ENCODE measurements at places on chromosomes 2 and 18.

- DNase-seq = no peak
Observed at GRCh38 chr2:15076668-15077067, 444.2 kb downstream of the LRATD1 start.

GRCh38 chr2:63553049-63553448 is 35.2 kb downstream of the WDPCP start:
- no peak for DNase-seq

DNA sequence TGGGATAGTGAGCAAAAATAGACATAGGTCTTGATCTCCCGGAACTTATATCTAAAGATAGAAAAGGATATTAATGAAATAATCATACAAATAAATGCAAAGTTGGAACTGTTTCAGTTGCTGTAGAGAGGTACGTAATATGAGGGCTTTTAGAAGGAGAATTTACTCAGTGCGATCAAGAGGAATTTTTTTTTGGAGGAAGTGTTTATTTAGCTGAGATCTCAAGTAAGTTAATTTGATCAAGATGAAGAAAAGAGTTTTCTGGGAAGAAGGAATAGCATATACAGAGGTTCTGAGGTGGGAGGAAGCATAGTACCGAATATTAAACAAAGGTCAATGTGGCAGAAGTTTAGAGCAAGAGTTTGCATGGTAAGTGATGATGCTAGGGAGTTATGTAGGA is 11.3 kb downstream of the MBD5 start:
- no peak for DNase-seq

GRCh38 chr2:226791487-226792081 is 8.0 kb downstream of the IRS1 start:
- DNase-seq = peak; percentile 94

DNA sequence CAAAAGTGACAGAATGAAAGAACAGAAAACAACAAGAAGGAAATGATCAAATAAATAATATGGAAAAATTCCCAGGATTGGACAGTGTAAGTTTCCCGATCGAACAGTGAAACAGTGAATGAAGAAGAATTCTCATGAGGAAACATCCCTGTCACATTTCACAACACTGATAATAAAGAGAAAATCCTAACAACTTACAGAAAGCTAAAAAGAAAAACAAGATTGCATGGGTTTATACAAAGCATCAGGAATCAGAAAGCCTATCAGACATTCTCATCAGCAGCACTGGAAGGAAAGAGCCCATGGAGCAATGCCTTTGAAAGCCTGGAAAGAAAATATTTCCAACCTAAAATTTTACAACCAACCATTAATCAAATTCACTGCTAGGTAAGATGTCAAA is 9.9 kb upstream of the COL6A3 start:
- no peak for DNase-seq

DNA sequence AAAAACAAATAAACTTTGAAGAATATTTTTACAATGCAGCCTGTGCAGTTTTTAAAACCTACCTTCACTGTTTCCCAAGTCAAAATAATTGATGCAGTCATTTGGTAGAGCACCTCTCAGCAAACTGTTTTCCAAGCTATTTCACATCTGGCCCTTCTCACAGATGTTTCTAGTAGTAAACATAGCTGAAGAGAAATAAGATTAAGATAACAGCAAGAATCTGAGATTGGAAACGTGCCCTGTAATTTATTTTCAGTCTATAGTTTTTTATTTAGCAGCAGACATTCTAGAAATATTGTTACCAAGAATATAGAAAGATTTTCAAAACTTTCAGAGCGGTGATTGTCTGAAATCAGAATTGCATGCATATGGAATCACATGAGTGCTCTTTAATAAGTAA is 440.2 kb downstream of the TRIB2 start:
- DNase-seq = no peak

- no peak for DNase-seq
Observed at GRCh38 chr2:210863283-210863682, 306.9 kb downstream of the CPS1 start.

DNA sequence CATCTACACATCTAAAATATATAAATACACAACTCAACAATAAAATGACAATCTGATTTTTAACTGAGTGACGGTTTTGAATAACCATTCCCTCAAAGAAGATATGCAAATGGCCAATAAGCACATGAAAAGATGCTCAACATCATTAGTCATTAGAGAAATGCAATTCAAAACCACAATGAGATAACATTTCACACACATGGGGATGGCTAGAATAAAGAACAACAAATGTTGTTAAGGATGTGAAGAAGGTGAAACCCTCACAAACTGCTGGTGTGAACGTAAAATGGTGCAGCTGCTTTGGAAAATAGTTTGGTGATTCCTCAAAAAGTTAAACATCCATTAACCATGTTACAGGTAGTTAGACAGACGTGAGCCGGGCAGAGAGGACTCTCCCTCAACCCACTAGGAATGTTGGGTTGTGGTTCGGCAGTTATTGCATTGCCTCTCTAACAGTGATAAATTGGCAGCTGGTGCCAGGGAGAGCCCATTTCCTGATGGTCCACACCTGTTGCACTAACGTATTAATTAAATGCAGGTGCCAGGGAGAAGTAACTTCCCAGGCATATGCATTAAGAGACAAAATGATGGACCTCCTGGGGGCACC is 22.3 kb upstream of the DUSP2 start:
- no peak for DNase-seq

DNA sequence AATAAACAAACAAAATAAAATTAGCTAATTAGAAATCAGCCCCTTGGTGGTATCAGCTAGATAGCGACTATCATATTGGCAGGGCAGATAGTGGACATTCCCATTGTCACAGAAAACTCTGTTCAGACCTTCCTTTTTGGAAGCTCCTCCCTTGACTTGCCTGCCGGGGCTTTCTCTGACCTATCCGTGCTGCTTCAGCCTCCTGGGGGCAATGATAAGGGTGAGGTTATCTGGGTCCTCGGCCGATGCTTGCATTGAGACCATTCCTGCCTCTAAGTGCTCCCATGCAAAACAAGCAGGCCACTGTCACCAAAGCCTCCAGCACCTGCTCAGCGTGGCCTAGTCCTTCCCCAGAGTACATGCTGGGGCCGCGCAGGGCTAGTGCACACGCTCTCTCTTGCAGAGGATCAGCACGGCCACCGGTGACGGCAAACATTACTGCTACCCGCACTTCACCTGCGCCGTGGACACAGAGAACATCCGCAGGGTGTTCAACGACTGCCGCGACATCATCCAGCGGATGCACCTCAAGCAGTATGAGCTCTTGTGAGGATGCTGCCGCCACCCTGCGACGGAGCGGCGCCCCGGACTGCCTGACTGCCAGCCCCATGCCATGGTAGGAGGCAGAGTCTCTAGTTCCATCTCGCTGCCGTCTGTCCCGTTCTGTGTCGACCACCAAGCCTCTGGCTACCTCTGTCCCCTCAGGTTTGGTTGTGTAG is 27.4 kb downstream of the MPPE1 start:
- no peak for DNase-seq

GRCh38 chr2:191670076-191670475 is 7.9 kb upstream of the NABP1 start:
- no peak for DNase-seq

- no peak for DNase-seq
Observed at GRCh38 chr2:47024046-47024445, 108.4 kb upstream of the MCFD2 start.

- no peak for DNase-seq
Observed at GRCh38 chr2:60839126-60839813, 42.1 kb upstream of the REL start.

GRCh38 chr2:204850581-204850980 is 305.3 kb downstream of the PARD3B start:
- no peak for DNase-seq

DNA sequence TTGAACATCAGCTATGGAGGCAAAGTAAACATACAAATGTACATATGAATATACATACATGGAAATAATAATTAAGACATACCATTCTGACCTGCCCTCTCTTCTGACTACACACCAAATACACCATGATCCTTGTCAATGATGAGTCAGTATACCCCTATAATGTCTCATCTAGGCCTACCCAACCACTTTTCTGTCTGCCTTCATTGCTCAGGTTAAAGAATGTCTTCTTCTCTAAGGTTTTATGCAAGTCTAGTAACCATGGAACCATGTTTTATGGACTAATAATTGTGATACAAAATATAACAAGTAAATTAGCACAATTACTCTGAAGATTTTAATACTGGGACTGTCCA is 128.7 kb downstream of the NCKAP5 start:
- no peak for DNase-seq

GRCh38 chr18:58335223-58335622 is 291.2 kb downstream of the NEDD4L start:
- DNase-seq = no peak

DNA sequence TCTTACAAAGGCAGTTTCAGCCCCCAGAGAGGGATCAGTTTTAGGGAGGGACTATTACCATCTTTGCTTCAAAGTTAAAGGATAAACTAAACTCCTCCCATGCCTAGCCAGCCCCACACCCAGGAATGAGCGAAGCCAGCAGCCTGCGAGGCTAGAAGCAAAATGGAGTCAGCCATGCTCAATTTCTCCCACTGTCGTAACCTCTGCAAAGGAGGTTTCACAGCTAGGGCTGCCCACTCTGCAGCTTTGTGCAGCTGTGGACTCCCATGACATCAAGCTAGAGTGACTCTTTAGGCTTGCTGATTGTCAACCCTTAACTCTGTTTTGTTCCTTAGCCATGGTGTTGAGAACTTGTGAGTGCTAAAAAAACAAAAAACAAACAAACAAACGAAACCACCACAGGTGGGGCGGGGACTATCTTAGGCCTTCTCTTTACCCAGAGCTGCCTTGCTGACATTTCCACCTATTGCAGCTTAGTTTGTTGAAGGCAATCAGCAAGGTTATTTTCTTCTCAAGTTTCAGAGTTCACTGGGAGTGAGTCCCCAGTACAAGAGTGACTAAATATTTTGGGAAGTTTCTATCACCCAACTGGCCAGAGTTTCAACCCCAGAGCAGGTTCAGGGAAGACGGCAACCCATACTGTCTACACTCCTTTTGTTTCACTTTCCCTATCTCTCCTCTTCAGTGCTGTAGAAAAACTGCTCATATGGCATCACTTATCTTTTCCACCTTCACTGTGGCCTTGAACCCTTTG is 592.1 kb downstream of the XIRP2 start:
- no peak for DNase-seq

DNA sequence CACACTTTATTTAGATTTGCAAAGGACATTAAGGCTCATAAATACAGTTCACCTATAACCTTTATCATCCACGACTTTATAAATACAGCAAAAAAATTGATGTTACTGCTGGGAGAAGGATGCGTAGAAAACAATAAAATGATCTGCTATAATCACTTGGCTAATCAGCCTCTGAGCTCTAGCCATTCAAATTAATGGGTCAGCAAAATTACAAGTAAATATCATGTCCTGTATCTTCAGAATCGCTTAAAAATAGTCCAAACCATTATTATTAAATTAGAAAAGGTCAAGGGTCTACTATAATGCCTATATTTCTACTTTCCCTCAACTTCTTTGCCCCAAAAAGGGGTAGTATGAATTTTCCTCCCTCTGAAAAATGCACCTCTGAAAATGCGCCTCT is 40.3 kb downstream of the OLA1 start:
- no peak for DNase-seq

GRCh38 chr2:42713920-42714319 is 50.0 kb downstream of the OXER1 start:
- DNase-seq = no peak

Data from CD4-positive, alpha-beta T cell treated with Interleukin-17A for 4 hours (primary cell).